ENCODE measurements at places on chromosomes 6 and 20.
A peak's percentile ranks its signal among the peaks of the same experiment; 100 is the strongest.

- DNase-seq = peak; percentile 58
Observed at GRCh38 chr20:41095110-41095969, 42.0 kb upstream of the PLCG1 start.

DNA sequence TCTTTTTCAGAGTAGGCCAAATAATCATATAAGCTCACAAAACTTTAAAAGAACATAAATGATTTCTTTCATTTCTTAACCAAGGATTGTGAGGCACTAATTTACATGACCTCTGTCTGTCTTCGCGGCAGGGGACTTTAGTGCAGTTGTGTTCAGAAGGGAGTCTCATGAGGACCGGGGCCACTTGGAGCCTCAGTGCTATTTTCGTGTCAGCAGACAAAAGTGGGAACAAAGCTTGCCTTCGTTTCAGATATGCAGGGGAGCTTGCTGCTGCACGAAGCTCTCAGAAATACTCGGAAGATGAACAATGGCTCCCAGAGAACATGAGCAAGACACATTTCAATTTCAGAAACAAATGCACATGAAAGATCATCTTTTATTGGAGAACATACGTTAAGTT, 497.0 kb downstream of the CDH26 start:
- DNase-seq = no peak

DNA sequence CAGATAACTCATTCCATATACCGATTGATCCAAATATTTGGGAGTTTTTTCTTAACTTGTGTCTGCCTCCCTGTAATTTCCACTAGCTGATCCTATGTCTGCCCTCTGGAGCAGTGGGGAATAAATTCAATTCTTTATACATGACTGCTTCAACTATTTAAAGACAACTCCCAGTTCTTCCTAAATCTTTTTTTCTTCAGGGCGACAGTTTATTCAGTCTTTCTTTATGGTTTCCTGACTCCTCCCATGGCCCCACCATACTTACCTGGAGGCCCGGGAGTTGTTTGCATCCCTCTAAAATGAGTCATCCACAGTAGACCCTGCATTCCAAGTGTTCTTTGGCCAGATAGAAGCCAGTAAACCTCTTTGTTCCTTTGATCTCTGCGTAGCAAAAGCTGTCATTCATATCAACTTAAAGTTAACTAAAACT, 73.6 kb downstream of the LCA5 start:
- no peak for DNase-seq

DNA sequence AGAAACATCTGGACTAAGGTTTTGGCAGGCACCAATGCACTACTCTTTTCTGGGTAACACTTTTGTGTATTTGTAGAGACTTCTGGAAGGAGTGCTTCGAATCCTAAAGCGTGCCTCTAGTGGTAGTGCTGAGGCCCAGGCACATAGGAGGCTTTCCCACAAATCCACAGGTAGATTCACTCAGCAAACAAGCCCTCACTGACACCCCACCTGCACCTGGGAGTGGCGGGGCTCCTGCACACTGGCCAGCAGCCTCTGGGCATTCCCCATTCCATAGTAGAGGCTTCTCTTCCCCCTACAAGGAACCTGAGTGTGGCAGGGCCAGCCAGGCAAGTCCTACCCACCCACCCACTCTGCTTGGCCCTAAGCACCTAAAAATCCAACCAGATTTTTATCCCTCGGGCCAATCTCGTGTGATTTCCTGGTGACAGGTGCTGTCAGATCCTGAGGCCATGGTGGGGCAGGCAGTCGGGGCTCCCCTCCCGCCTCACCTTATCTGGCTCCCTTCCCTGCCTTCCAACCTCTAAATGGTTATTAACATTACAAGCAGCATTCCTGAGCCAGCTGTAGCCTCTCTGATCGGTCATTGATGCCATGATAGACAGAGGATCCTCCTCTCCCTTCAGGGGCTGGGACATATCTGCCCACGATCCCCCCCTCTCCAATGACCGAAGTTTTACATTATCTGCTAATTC, 82.4 kb downstream of the SLC2A10 start:
- DNase-seq = no peak

- DNase-seq = no peak
Observed at GRCh38 chr20:39541136-39541803, 579.1 kb downstream of the DHX35 start.

DNA sequence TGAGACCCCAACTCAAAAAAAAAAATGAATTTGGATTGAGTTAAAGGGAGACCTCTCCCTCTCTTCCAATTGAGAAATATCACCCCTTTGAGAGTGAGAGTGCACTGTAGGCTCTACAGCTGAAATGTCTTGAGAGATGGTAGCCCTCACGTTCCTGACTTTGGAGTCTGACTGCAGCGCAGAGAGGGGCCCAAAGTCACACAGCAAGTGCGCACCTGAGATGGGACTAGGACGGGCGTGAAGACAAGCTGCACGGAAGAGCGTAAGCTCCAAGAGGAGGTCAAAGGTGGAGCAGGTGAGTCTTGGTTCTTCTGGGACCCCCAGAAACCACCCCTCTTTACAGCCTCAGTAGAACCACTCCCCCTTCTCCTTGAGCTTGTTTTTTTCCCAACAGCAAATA, 643 bp downstream of the SLA2 start:
- no peak for DNase-seq

DNA sequence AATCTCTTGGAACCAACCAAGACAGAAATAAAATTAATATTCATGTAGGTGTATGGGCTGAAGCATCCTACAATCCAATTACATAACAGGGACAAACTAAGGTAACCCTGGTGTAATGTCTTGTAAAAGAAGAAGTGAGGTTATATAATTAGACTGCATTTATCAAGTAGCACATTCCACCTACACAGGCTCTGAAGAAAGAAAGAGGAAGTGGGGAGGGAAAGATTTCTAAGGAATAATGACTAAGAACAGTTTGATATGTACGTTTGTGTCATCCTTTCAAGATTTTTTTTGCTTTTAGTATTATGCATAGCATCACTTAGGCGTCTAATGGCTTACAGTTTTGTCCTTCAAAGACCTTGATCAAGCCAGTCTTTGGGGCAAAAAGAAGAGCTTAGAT, 139.7 kb downstream of the PLCB1 start:
- DNase-seq = no peak

DNA sequence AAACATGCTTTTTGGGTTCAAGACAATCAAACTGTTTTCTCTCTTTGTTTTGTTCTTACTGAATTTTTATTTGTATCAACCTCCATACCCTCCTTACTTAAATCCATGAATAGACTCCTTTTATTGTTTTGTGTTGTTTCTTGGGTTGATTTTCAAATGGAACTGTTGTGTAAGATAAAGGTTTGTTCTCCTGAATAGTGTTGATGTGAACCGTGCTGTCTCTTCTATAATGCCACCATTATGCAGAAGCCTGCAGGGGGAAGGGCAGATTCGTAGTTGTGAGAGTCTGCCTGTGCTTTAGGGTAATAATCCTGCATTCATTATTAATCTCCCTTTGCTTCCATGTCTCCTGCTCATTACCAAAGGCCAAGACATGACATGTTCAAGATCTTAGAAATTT, 105.9 kb downstream of the CDKAL1 start:
- DNase-seq = no peak

GRCh38 chr20:50356962-50357782, 153.0 kb upstream of the PTPN1 start:
- DNase-seq = no peak

- DNase-seq = peak; percentile 44
Observed at GRCh38 chr6:150723857-150724256, 124.2 kb downstream of the PLEKHG1 start.

DNA sequence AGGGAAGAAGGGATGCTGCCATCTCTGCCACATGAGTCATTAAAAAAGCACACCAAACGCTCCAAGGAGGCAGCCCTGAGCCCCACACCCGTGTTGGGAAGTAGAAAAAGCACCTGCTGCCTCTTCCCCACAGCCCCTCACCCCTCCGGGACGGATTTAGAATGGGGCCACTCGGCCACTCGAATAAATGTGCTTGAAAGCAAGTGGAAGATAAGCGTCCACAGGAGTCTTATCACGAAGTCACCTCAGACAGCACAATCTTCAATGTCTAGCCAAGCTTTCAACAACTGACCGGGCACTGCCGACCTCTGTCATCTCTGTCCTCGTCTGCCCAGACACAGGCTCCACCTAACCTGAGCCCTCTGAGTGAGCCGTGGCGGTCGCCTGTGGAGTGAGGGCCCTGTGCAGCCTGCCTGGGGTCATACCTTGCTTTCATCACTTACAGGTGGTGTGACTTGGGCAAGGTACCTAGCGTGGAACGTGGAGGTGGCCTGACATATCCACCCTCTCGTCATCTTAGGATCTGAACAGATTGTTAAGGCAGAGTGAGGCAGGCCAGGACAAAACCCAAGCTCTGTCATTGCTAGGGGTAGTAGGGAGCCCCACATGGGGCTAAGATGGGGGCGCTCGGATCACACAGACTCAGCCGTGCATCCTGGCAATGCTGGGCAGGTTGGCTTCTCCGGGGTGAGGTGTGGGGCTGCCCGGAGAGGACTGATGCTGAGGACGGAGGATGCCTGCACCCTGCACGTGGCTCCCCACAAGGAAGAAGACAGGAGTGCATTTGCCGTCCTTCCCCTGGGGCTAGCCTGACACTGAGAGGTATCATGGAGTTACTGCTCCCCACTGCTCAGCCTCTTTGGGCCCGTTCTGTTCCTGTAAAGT, 34.8 kb downstream of the PSMG4 start:
- DNase-seq = no peak

- no peak for DNase-seq
Observed at GRCh38 chr6:169783971-169784820, 32.8 kb downstream of the ERMARD start.

GRCh38 chr6:131231103-131231502, 95.8 kb downstream of the AKAP7 start:
- DNase-seq = no peak

DNA sequence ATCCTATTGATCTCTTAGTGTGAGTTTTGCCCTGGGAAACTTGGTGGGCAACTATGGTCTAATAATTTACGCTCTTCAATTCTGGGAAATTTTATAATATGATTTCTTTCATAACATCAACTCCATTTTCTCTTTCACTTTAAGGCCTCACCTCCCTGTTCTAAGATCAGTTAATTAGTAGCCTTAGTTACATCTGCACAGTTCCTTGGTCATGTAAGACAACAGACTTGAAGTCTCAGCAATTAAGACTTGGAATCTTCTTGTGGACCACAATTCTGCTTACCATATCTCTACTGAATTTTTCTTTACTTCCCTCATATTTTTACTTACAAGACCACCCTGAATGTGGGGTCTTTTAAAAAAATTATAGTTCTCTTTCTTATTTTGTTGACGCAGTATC, 8.7 kb downstream of the ENPP3 start:
- no peak for DNase-seq

DNA sequence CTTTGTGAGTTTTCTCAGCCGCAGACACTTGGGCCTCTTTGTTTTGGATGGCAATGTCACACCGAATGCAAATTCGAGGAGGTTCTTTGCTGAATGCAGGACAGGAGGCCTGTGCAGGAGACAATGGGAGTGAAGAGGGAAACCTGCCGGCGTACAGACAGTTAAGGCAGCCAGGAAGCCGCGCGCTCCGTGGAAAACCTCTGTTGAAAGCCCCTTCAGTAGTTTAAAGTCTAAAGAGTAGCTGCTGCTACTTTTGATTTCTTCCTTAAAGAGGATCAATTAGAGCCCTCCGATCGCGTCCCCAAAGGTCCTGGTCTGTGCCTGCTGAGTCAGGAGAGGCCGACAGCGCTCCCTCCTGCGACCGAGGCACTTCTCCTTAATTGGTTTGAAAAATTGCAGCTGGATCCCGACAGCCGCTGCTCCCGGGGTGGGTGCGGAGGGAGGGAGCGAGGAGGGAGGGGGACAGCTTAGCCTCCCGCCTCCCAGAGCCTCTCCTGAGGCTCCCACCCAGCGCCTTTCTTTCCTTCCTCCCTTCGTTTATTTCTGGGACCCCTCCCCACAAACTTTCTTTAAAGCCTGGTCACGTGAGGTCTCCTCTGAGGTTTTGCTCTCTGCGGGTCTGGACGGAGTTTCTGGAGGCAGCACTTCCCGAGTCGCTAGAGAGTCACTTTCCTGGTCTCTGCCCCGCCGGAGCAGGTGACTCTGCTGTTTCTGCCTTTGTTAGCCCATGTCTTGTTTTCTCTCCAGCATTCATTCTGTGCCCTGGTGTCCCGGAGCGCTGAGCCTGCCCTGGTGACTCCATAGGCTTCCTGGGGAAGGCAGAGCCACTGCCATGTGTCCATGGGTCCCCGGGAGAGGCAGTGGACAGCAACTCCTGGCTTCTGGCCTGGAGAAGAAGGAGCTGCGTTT, 22.3 kb upstream of the RPP40 start:
- DNase-seq = peak; percentile 41

DNA sequence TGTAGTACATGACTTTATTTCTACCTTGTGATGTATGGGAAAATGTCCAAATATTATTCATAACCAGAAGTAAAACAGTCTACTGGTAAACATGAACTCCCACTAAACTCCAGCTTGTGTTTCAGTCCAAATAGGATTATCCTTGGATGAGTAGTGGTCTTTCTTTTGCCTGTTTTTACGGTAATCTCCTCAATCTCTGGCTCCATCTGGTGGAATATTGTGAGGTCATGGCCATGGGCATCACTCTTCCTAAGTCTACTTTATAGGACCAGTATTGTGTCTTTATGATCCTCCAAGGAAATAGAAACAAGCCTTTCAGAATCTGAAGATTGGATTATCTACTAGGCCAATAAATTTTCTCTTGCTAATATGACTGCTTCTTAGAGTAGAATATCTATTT, 505.0 kb downstream of the BMP2 start:
- no peak for DNase-seq

- no peak for DNase-seq
Observed at GRCh38 chr20:35491823-35492222, 36.4 kb downstream of the CEP250 start.

DNA sequence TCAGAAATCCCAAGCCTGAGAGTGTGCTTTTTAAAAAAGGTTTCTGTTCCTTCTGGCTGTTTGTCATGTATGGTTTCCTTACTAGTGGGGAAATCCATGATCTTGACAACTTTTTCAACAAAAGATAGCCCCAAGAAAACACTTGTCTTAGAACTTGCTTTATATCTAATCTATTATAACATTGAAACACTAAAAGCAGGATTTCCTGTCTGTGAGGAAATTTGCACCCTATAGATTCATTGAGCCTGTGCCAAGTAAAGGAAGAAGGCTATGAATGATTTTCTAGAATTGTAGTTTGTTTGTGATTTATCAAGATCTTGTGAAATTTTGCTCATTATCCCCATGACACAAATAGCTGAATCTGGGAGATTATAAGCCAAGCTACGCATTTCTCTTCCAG, 238.6 kb upstream of the RIN2 start:
- no peak for DNase-seq

Measured in AG10803 (cell line).